ENCODE measurements at places on chromosomes 7 and 10.

- DNase-seq: no peak
Measured at GRCh38 chr10:93566435-93567276, at the start of gene FFAR4. Gene FFAR4 (plus strand): TSS chr10:93566665. CDS start chr10:93566721, 56 bp downstream.

DNA sequence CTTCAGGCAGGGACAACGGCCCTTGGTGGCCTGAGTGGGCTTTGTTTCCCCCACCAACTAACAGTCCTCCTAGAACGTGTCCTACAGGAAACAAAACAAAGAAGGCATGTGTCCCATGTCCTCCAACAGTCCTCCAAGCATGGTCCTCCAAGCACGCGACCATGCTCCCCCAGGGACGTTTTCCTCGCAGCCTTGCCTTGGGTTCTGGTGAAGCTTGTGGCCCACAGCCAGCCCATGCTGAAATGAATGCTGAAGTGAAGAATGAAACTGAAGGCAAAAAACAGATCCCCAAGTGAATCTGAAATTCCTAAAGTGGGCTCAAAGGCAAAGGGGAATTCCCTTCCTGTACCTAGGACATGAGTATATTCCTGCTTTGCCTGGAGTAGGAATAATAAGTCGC is 176.6 kb downstream of the JCAD start:
- no peak for DNase-seq

- DNase-seq: no peak
Measured at GRCh38 chr10:127649642-127650041, 87.3 kb upstream of the FOXI2 start.

DNA sequence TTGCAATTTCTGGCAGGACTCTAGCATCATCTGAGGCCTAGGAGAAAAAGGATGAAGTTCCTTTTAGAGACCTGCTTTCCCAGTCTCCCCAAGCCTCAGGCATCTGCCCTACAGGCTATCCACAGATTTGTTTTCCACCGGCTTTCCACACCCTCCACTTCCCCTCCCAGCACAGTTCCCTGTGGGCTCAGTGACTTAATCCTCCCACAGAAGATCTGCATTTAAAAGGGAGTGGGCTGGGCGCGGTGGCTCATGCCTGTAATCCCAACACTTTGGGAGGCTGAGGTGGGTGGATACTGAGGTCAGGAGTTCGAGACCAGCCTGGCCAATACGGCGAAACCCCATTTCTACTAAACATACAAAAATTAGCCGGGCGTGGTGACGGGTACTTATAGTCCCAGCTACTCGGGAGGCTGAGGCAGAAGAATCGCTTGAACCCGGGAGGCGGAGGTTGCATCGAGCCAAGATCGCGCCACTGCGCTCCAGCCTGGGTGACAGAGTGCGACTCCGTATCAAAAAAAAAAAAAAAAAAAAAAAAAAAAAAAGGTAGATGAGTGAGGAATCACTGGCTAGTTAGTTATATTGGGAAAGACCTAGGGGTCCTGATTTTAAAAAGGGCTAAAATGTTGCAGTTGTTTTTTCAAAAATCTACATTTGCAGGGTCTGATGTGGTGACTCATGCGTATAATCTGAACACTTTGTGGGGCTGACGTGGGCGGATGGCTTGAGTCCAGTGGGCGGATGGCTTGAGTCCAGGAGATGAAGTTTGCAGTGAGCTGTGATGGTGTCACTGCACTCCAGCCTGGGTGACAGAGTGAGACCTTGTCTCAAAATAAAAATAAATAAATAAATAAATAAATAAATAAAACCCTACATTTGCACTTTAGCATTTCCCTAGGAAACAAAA is 119.5 kb downstream of the BAMBI start:
- DNase-seq: peak; percentile 3

DNA sequence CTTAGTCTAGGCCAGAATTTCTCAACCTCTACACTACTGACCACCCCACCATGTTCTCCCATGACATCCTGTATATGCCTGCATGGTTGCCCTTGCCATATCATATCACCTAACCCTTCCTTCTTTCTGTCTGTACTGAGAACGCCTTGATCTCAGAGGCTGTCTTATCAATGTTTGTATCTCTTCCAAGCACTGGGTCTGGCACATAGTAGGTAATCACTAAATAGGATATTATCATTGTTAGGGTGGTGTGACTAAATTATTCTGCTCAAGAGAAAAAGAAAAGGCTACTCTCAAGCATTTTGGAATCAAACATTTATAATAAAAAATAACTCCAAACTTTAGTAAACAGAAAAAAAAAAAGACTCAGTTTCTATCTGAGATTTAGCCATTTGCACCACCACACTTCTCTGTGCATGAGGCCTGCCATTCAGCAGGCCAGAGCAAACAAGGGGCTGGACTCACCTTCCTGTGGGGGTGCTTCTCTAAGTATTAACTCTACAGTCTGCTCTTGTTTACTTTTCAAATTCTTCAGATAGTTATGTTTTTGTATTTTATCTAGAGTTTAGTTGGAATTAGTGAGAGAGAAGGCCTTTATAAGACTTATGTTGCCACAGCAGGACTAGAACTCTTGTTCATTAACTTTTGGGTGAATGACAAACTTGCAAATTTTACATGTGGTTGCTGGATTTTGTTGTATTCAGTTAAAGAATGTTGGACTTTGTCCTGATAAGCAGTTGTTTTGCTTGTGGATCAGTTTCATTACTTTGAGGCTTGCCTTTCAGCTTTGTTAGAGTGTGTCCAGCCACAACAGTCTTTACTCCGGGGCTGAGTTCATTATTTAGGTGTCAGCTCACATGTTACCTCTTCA is 5.4 kb downstream of the AGBL3 start:
- DNase-seq: no peak

DNA sequence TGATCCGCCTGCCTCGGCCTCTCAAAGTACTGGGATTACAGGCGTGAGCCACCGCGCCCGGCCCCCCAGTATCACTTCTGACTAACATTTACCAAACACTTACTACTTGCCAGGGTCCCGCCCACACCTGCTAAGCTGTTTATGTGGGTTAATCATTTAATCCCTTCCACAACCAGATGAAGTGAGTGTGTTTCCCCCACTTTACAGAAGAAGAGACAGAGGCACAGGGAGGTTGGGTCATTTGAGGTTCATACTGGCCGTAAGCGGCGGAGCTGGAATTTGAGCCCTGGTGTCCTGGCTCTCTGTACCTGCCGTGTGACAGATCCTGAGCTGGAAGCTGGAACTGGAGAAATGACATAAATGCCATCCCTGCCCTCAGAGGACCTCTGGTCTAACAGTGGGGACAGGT is 15.1 kb upstream of the VPS37D start:
- DNase-seq: no peak

DNA sequence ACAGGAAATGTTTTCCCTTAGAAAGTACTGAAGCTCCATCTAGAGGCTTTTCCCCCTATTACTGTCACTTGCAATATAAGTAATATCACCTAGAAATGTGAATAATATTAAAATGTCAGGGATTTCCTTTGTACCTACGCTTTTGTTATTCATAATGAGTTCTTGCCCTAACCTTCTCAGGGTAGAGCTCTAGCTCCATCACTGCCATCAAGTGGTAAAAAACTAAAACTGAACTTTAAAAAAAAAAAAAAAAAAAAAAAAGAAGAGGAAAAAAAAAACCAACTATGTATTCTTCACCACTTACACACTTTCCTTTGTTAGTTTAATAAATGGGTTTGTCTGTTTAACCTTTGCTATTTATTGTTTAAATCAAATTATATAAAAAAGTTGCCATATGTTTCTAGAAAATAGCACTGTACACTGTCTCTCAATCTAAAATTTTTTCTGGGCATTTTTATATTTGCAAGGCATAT is 49.9 kb downstream of the DNAJC1 start:
- peak; percentile 58 for DNase-seq

- DNase-seq: no peak
Measured at GRCh38 chr7:103349805-103350204, 2.4 kb downstream of the PSMC2 start.

All from AG10803 (cell line).